ENCODE measurements at places on chromosomes 2 and 18. TPM values are rescaled to one million over a fixed set of nuclear protein-coding genes. Genes with fewer than 3 reads are reported as not detected.
A peak's percentile ranks its signal among the peaks of the same experiment; 100 is the strongest.

DNA sequence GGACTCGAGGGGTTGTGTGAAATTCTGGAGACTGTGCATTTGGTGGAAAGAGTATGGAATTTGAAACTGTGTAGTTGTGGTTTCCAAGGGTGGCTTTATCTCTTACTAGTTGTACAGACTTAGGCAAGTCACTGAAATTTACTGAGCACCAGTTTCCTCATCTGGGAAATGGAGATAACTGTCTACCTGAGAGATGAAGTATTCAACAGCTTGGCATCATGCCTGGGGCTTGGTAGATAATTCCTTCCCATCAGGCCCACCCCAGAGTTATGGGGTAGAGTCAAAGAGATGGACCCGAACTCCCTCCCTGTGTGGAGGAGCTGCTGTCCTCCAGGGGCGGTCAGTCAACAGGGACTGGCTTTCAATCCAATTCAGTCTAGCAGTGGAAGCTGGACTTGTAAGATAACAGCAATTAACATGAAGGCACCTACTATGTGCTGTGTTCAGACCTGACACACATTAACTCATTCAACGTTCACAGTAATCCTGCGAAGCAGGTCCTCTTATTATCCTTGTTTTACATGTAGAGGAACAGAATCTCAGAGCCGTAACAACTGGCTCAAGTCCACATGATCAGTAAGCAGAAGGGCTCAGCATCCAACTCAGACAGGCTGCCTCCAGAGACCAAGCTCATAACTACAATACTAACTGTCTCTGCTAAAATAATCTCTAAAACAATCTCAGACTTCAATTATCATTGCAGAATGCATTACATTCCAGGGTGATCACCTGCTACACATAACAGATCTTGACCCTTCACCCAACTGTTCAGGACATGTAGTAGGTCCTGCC lies 432.1 kb downstream of the LPIN1 start:
- no peak overlapping the region for H3K27ac ChIP-seq
- H3K4me3 ChIP-seq = peak overlapping the region; percentile 44
- no peaks in the 10 kb centered on the region for H3K36me3 ChIP-seq
- no peak for DNase-seq
- H3K27me3 ChIP-seq = peaks cover 8% of the 10 kb centered on the region
- peaks cover 41% of the 10 kb centered on the region for H3K4me1 ChIP-seq

GRCh38 chr2:136248907-136249306 lies 131.0 kb upstream of the CXCR4 start:
- DNase-seq = no peak
- no peak overlapping the region for H3K27ac ChIP-seq
- peaks cover 13% of the 10 kb centered on the region for H3K27me3 ChIP-seq
- no peaks in the 10 kb centered on the region for H3K36me3 ChIP-seq
- H3K4me3 ChIP-seq = no peak overlapping the region
- peaks cover 23% of the 10 kb centered on the region for H3K4me1 ChIP-seq

GRCh38 chr18:79440316-79441110 lies 44.8 kb downstream of the NFATC1 start:
- H3K27me3 ChIP-seq = no peaks in the 10 kb centered on the region
- H3K4me1 ChIP-seq = peaks cover 39% of the 10 kb centered on the region
- no peak overlapping the region for H3K27ac ChIP-seq
- no peak for DNase-seq

Gene COX5B
- 175 TPM for total RNA-seq

GRCh38 chr18:63477200-63477599 lies 442 bp downstream of the SERPINB5 start:
- no peaks in the 10 kb centered on the region for H3K4me1 ChIP-seq
- DNase-seq = no peak
- H3K4me3 ChIP-seq = no peak overlapping the region
- peaks cover 32% of the 10 kb centered on the region for H3K27me3 ChIP-seq

All from activated T-cell treated with anti-CD3 and anti-CD28 coated beads, Interleukin-2, amount 50 U/mL, for 72 hours (primary cell).